ENCODE measurements at places on chromosomes 3 and 15.

GRCh38 chr3:76044601-76045600 is 259.6 kb upstream of the ZNF717 start:
- no peak for DNase-seq

- DNase-seq, result no peak
Measured at GRCh38 chr3:82556113-82556512, 794.7 kb upstream of the GBE1 start.

DNA sequence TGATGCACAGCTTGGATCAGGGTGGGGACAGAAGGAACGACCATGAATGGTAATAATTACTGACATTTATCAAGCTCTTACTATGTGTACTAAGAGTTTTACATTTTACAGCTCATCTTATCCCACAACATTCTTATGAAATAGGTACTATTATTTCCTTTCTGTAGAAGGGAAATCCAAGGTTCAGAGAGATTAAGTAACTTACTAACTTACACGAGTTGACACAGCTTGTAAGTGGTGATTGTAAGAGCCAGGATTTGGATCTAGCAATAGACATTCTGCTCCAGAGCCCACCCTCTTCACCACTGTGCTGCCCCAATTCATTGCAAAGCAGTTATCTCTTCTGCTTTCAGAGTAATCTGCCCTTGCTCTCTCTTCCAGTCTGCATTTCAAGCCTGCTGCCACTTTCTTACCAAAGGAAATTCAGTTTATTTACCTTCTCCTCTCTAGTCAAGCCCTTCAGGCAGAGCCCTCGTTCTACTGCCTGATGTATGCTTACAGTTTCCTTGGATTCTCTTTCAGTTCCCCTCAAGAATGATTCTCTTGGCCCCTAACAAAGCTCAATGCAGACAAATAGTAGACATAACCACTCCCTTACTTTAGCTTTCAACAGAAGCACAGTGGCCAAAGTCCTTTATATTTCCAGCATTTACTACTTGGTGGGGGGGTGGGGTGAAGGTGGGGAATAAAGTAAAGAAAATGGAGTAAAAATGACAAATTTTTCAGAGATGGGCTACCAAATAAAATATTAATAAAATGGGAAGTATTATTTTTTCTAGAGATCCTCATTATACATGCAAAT is 65.8 kb downstream of the ATP8B4 start:
- DNase-seq, result no peak

GRCh38 chr3:50450209-50450921 is 53.1 kb downstream of the CACNA2D2 start:
- peak; percentile 41 for DNase-seq

- DNase-seq, result no peak
Measured at GRCh38 chr15:73246898-73247297, 121.9 kb downstream of the HCN4 start.

- no peak for DNase-seq
Measured at GRCh38 chr3:59769127-59769750, 719.4 kb upstream of the CFAP20DC start.

All from activated T-helper 1 cell treated with Interleukin-2 at 50 U/mL for 16 hours (primary cell).